ENCODE measurements at places on chromosomes 3 and 15. TPM values are rescaled to one million over a fixed set of nuclear protein-coding genes. Genes with fewer than 3 reads are reported as not detected.

The MYEF2 gene
- 159 TPM for polyA plus RNA-seq

The ARL8B gene
- polyA plus RNA-seq = 84.3 TPM

The ESYT3 gene
- 3.1 TPM for polyA plus RNA-seq

The CAMP gene
- polyA plus RNA-seq = 0.38 TPM

The TEX55 gene
- polyA plus RNA-seq = not detected

The CDCP1 gene
- 1.2 TPM for polyA plus RNA-seq

The FAM107A gene
- 4.2 TPM for polyA plus RNA-seq

The CHAC1 gene
- polyA plus RNA-seq = 2.4 TPM
